Vein endothelial cell (primary cell): ENCODE measurements at places on chromosomes 16 and 17. TPM values are rescaled to one million over a fixed set of nuclear protein-coding genes. Genes with fewer than 3 reads are reported as not detected.

PROCA1 gene
- total RNA-seq = 0.86 and 1.3 TPM in 2 replicates

MYO18A gene
- total RNA-seq = 14.7 and 19.9 TPM in 2 replicates

NME2 gene
- total RNA-seq = 428 and 466 TPM in 2 replicates

CCL7 gene
- 0.38 TPM in 1 of 2 replicates, not detected in the other for total RNA-seq

ESRP2 gene
- total RNA-seq = 0.29 and 0.98 TPM in 2 replicates

DCTPP1 gene
- 39.8 and 51.2 TPM in 2 replicates for total RNA-seq

MPV17L gene
- total RNA-seq = 0.10 and 0.33 TPM in 2 replicates

MT4 gene
- total RNA-seq = not detected in 2 replicates
